Stimulated activated CD4-positive, alpha-beta T cell treated with anti-CD3 and anti-CD28 coated beads, Interleukin-1b, Interleukin-23, amount 100 ng/mL, for 48 hours (primary cell): ENCODE measurements at places on chromosomes 5 and 9.

- no peak for DNase-seq
Measured at GRCh38 chr5:122371511-122372151, 59.6 kb downstream of the SNCAIP start.

GRCh38 chr5:107486489-107486888 lies 184.2 kb downstream of the EFNA5 start:
- peak; percentile 67 for DNase-seq

DNA sequence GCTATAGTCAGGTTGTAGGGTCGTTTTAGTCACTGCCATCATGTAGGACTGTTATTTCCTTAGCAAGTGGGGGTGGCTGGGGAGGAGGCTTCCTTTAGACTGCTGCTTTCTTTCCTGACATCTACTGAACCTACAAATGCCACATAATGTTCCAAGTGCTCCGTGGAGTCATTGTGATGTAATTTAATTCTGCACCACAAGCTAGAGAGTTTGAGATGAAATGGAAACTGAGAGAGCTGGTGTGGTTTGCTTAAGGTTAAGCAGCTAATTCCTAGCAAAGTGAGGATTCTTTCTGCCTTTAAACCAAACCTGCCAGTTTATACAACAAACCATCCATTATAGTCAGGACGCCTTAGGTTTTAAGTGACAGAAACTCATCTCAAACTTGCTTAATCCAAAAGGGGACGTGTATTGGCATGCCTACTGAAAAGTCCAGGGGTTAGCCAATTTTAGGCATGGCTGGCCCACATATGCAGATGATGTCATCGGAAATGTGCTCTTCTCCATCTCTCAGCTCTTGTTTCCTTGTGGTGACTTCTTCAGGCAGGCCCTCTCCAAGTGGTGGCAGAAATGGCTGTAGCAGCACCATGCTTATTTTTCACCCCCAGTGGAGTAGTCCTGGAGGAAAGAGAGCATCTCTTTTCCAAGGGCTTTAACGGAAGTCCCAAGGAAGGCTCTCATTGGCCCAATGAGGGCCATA lies 30.5 kb downstream of the ZNF618 start:
- DNase-seq: no peak

DNA sequence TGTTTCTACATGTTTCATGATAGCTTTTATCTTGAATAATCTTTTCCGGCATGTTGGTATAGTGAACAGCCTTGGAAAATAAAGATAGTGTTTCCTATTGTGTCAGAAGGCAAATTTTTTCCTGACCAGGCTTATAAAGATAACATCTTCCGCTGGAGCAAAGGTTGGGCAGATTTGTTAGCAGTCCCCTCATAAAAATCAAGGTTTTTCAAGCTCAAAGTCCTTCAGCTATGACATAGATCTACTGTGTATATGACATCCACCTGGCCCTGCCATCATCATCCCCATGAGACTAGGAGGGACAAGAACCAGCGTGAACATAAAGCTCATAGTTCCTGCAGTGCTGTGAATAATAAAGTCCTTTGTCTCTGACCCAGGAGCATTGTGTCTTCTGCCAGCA lies 30.4 kb upstream of the OTULINL start:
- DNase-seq: no peak

DNA sequence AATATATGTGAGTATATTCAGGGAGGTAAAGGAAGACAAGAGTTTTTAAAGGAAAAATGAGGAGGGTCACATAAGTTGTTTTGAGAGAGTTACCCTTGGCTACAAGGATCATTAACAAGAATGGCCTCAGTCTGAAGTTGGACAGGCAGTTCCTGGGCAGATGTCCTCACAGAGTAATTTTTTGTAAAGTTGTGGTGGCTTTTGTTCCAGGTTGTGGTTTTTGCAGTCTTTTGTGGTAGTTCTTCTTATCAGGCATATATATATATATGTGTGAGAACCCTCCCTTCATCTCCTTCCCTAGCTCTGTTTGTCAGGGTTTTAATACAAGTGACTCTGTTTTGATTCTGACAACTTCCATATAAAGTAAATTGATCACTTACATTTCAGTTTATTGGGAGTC lies 60.0 kb downstream of the CSNK1G3 start:
- DNase-seq: no peak
